ENCODE measurements at places on chromosomes 2 and 18. TPM values are rescaled to one million over a fixed set of nuclear protein-coding genes. Genes with fewer than 3 reads are reported as not detected.

GRCh38 chr2:157307021-157307420 is 18.6 kb downstream of the ERMN start:
- DNase-seq = no peak

GRCh38 chr2:201886504-201886903 is 80.2 kb downstream of the CDK15 start:
- no peak for DNase-seq

DNA sequence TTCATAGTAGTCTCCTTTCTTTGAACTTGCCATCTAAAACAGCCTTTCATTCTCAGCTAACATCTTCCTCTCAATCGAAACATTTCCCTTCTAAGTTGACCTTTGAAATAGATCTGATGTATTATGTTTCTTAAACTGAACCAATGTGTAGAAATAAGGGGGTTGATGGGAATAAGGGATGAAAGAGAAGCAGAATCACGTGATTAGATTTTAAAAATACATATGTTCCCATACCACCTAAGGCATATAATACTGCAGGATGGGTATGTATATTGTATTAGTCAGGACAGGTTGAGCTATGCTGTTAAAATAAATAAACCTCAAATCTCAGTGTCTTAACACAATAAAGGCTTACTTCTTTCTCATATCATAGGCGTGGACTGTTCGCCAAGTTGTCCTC is 207.5 kb upstream of the SRD5A2 start:
- DNase-seq = no peak

DNA sequence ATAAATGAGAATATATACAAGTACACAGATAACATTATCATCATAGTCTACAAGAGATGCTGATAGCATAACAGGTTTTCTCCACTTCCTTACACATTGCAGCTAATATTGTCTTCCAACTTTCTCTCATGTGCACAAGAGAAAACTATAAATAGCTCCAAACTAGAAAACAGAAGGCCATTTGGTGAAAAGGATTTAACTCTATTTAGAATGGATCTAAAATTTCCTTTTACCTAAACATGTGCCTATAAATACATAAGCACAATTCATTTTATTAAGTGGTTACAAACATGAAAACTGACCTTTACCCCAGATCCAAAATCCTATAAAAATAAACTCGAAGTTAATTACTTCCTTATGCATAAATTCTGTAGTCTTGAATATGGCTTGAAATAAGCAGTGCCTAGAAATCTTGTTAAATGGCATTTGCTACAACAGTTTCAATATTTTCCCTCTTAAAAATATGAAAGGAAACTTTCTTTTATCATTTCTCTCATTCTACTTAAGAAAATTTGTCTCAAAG is 41.6 kb downstream of the SLC25A12 start:
- DNase-seq = no peak

GRCh38 chr2:240442891-240443715 is 7.6 kb downstream of the GPC1 start:
- DNase-seq = no peak

The PAPOLG gene
- polyA plus RNA-seq = 15.0 TPM

GRCh38 chr2:8408560-8409460 is 273.0 kb upstream of the ID2 start:
- peak; percentile 56 for DNase-seq

DNA sequence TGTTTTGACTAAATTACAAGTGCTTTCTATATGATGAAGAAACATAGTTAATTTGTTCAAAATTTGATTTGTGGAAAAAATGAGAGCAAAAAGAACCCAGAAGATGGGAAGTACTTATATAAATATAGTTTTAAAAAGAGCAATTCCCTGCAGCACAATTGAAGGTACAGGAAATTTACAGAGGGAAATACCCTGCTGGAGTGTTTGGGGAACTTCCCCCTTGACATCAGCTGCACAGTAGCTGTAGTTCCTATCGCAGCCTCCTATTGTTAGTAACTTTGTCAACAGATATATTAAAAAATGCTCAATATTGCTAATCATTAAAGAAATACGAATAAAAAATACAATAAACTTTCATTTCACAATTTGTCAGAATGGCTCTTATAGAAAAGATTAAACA is 1118.8 kb upstream of the ZEB2 start:
- no peak for DNase-seq

DNA sequence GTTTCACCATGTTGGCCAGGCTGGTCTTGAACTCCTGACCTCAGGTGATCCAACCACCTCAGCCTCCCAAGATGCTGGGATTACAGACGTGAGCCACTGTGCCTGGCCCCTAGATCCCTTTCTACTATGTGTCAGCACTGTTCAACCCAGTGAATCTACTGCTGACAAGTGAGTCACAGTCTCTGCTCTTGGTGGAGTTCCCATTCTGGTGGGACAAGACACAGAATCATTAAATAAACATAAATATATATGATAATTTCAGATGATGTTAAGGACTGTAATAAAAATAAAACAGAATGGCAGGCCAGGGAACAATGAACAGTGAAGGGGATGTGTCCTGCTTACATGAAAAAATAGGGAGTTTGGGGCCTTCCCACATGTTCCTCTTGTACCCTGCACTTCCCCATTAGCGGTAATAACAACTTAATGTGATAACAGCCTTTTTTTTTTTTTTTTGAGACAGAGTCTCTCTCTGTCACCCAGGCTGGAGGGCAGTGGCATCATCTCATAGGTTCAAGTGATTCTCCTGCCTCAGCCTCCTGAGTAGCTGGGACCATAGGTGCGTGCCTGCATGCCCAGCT is 112.2 kb downstream of the CPO start:
- DNase-seq = no peak

- DNase-seq = no peak
Measured at GRCh38 chr2:66962716-66963115, 434.4 kb upstream of the ETAA1 start.

The QPCT gene
- 0.26 TPM for polyA plus RNA-seq

DNA sequence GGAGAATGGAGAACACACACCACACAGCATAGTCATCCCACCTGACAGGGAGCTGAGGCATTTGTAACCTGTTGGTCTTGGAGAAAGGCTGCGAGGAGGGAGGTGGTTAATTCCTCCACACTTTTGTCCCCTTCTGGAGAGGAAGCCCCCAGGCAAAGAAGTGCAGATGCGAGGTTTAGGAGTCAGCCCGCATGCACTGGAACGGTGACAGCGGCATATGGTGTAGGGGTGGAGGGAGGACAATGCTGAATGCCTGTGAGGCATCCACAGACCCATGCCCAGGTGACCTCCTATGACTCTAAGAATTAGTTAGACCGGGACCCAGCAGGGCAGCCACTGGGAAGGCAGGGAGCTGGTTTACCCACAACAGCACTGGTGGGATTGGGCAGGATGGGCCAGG is 12.2 kb downstream of the SPATA3 start:
- no peak for DNase-seq

The LIMS4 gene
- polyA plus RNA-seq = 2.1 TPM
